NCI-H1417 (cell line): ENCODE measurements at places on chromosomes 13 and 19.

DNA sequence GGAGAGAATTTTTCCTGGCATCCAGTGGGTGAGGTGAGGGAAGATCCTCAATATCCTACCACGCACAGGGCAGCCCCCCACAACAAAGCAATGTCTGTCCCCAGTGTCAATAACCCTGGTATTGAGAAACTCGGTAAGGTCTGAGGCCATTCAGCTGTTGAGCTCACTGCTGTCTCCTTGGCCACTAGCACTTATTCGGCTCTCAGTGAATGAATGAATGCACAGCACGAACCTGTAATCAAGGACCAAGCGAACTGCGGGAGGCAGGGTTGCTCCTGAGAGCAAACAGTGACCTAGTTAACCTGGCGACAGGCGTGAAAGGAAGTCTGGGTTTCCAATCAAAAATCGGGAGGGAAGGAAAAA lies 640 bp downstream of the ZSCAN5A start:
- no peak for DNase-seq

DNA sequence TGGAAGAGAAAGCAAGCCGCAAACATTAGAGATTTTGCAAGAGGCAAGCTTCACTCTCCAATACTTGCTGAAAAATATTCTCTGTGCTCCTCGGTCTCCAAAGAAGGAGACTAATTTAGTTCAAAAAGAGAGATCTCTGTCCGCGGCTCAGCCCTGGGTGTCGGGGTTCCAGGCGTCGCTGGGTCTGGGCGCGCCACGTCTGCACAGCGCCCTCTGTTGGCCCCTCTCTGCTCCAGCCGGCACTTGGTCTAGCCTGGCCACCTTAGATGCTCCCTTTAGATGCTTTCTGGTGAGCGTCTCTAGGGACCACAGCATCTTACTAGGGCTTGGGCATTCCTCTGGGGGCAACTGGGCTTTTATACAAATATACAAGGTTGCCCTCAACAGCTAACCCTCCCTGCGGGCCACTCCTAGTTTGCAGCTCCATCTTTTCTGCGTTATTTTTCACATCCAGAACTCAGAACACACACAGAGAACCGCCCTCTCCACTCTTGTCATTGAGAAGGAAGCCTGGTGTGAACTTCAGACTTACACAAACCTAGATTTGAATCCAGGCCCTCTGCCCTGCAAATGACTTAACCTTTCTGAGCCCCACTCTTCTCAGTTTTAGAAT lies 78.3 kb downstream of the CYSLTR2 start:
- DNase-seq: no peak

DNA sequence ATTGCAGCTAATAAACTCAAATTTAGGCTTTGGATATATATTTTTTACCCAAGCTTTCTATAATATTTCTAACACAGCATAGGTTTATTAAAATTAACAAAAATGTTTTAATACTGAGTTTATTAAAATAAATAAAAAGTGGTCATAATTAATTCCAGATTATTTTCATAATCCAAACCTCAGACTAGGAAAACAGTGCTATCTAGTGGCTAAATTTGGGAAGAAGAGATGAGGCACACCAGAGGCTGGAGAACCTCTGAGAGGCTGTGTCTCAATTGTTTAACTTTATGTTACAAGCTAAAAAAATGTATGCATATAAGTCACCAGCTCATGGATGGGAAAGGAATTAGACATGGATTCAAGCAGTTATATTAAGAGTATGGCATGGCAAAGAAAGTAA lies 392.5 kb downstream of the DIAPH3 start:
- no peak for DNase-seq

GRCh38 chr19:17135001-17135853 lies 59.6 kb downstream of the MYO9B start:
- DNase-seq: no peak

DNA sequence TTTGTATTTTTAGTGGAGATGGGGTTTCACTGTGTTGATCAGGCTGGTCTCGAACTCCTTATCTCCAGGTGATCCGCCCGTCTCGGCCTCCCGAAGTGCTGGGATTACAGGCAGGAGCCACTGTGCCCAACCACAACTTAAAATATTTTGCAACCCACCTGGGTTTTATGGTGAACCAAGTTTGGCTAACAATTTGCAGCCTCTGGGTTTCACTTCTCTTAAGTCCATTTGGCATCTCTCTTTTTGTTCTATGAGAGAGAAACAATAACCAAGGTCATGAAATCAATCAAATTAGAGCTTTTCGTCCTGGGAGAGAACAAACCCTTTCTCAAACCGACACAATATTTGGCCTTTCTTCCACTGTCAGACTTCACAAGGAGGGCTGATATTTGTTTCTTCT lies 5.6 kb upstream of the SMAD9 start:
- no peak for DNase-seq

DNA sequence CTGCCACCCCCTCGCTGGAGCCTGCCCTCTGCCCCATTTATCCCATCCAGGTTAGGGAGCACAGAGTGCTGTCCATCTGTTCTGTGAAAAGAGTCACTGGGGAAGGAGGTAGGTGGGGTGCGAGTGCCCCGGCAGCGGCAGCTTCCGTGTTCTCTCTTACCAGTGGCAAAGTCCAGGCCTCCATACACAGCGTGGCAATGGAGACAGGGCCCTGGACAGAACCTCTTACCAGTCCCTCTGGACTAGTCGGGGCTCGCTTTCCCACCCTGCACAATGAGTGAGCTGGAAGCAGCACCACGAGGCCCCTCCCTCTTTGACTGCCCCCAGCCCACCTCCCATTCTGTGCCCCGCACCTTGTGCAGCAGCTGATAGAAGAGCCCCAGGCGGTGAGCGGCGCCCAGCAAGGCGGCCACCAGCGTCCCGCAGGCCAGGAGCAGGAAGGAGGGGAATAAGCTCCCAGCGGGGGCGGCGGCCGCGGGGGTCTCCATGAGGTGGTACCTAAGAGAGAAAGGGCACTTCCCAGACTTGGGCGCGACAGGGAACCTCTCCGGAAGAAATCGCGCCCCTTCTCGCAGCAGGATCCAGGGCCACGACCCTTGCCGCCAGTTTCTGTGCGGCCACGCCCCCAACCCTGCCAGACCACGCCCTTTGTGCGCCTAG lies 17.5 kb downstream of the SYDE1 start:
- DNase-seq: no peak

GRCh38 chr19:16325641-16326400 lies 1.2 kb downstream of the KLF2 start:
- no peak for DNase-seq

DNA sequence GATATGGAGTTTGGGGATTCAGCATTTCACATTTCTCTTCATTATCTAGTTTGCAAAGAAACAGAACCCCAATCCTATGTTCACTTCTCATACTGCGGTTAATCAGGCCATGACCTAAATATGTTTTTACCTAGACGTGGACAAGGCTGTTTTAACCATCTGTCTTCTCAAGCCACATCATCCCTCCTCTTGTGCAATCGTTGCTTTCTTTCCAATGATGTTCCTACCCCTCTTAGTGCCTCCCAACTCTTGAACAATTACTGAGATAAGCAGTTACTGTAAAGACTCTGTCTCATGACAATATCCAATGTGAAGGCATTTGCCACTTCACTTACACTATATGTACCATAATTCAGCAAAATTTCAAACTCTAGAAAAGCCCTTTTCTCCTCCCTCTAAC lies 406.2 kb downstream of the LIG4 start:
- DNase-seq: no peak

- DNase-seq: peak; percentile 48
These were observed 2.2 kb downstream of the PDE4C start for GRCh38 chr19:18223860-18224524.
